A673 (cell line): ENCODE measurements at places on chromosomes 3 and 15.

- DNase-seq: peak; percentile 17
Measured at GRCh38 chr3:186532598-186533072, 11.5 kb downstream of the CRYGS start.

GRCh38 chr3:9399746-9400145 is 2.3 kb downstream of the SETD5 start:
- peak; percentile 85 for DNase-seq

DNA sequence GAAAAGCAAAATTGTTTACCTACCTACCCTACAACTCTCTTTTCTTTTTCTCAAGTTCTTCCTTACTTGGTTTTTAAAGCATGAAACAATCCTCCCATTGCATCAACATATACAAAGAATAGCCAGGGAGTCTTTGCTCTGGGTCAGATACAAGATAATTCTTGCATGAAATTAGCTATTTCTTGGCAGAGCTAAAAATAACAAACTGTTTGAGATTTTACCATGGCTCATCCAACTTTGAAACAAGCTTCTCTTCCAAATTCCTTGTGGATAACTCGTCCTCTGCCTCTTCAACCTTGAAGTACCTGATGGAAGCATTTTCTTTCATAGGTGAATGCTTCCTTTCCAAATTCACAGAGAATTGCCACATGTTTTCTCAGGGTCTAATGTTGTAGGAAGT is 9.2 kb upstream of the CBLB start:
- DNase-seq: no peak

- no peak for DNase-seq
Measured at GRCh38 chr15:99424131-99424571, 141.6 kb upstream of the MEF2A start.

DNA sequence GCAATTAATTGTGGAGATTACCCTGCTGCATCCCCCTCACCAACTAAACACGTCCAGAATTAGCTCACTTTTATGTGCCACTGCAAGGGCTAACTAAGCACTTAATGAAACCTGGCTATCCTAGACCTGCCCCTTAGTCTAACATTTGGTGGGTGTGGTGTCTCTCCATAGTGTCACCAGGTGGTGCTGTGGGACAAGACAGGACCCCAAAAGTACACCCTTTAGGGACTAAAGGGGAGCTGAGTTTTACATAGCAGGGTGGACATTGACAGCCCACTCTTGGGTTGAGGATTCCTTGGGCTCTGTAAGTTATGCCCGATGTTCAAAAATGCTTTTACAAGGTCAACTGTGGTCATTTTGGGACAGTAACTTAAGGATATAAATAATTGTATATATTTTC is 5.7 kb downstream of the DUT start:
- peak; percentile 63 for DNase-seq

GRCh38 chr15:93694033-93694432 is 537.3 kb upstream of the MCTP2 start:
- DNase-seq: no peak
